ENCODE measurements at places on chromosomes 5 and 9. TPM values are rescaled to one million over a fixed set of nuclear protein-coding genes. Genes with fewer than 3 reads are reported as not detected.

DNA sequence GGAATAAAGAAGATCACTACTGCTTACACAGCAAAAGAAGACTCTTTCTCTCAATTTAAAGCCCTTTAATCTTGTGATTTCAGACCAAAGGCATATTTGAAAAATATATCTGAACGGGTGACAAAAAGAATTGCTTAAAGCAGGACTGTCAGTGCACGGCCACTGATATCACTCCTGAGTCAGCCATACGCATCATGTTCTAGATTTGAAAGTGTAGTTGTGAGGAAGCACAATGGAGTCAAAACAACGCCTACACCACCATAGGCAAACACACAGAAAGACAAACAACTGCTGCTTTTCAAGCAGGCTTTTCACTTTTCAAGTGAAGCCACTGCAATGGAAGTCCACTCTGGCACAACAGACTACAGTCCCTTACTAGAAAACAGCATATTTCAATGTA is 141.7 kb downstream of the AUH start:
- no peak for DNase-seq

The OR1L1 gene
- not detected for total RNA-seq

GRCh38 chr9:18490641-18491370 is 16.9 kb downstream of the ADAMTSL1 start:
- no peak for DNase-seq

DNA sequence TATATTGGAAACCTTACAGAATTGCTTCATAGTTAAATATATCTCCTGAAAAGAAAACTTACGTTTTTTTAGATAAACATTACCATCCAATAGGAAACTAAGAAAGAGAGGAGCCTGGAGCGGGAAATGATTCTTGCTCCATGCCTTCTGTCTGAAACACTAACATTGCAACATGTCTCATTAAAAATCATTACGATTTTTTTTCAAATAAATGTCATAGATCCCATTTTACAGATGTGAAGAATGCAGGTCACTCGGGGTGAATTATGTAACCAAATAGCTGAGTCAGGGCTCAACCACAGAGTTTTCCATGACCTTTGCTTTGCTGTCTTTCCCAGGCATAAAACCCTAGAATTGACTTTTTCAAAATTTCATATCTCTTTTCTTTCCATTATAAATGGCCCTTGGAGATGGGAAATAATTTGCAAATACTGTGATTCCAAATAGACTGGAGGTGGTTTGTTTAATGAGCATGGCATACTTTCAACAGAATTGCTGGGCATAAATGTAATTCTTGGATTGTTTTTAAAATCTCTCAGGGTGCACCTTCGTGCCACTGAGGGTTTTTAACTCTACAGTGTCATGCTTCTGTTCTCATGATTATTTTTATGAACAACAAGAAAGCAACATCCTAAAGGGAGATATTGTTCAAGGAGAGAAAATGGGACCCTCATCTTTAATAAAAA is 302.8 kb downstream of the EBF1 start:
- DNase-seq, result no peak

The ANKRD18A gene
- total RNA-seq, result 5.0 TPM

GRCh38 chr9:2591967-2592366 is 29.6 kb upstream of the VLDLR start:
- no peak for DNase-seq

The MSX2 gene
- total RNA-seq, result 11.5 TPM

The PCDHGA12 gene
- 12.0 TPM for total RNA-seq

- no peak for DNase-seq
These were observed 202.1 kb downstream of the MED10 start for GRCh38 chr5:6176102-6176693.

GRCh38 chr5:137336565-137337120 is 162.5 kb downstream of the SPOCK1 start:
- no peak for DNase-seq

- no peak for DNase-seq
These were observed 570.6 kb downstream of the PDE4D start for GRCh38 chr5:59322894-59323293.

DNA sequence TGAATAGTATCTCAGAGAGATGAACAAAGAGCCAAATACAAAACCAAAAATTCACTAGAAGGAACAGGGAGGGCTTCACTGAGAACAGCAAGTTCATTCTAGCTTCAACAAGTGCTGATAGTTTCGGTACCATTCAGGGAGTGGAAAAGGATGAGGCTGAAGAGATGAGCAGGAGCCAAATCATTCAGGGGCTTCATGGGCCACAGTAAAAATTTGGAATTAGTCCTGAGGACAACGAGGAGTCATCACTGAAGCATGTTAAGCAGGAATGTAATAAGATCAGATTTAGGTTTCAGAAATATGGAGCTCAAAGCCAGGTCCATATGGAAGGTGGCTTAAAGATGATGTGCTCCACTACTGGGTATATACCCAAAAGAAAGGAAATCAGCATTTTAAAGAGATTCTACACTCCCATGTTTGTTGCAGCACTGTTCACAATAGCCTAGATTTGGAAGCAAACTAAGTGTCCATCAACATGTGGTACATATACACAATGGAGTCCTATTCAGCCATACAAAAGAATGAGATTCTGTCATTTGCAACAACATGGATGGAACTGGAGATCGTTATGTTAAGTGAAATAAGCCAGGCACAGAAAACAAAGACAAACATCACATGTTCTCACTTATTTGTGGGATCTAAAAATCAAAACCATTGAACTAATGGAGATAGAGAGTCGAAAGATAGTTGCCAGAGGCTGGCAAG is 36.2 kb downstream of the SPOCK1 start:
- no peak for DNase-seq

DNA sequence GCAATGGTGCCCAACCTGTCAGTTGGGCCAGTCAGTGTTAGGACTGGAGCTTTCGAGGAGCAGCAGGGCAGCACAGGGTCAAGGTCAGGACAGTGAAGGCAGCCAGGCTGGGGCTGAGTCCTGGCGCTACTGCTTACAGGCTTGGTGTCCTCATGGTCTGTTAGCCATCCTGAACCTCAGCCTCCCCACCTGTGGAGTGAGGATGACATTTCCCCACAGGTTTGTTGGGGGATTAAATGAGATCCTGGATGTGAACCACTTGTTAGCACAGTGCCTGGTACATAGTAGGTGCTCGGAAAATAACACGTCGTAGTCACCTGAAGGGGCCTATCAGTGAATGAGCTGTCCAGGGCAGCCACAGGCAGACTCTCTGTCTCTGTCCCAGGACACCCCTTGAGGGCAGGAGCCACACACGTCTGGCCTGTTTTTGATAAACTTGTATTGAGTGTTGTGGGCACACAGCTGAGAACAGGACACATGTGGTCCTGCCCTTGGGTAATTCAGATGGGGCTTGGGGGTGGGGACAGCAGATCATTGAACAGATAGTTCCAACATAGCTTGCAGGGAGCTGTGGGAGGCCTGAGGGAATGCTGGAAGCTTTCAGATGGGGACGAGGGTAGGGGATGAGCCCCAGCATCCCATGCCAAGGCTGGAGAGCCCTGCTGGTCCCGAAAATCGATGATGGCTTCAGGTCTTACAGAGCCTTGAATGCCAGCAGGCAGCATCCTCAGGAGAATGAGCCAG is 69.3 kb downstream of the AMBP start:
- DNase-seq, result peak; percentile 6

GRCh38 chr9:115997923-115998322 is 155.7 kb upstream of the PAPPA start:
- DNase-seq, result no peak

- DNase-seq, result no peak
These were observed 26.2 kb upstream of the TNIP1 start for GRCh38 chr5:151107084-151107483.

- no peak for DNase-seq
These were observed 479.7 kb downstream of the MAN2A1 start for GRCh38 chr5:110169461-110169860.

The PCDHGC4 gene
- 6.0 TPM for total RNA-seq

- peak; percentile 86 for DNase-seq
These were observed 127.7 kb downstream of the RGS3 start for GRCh38 chr9:113590991-113591898.

DNA sequence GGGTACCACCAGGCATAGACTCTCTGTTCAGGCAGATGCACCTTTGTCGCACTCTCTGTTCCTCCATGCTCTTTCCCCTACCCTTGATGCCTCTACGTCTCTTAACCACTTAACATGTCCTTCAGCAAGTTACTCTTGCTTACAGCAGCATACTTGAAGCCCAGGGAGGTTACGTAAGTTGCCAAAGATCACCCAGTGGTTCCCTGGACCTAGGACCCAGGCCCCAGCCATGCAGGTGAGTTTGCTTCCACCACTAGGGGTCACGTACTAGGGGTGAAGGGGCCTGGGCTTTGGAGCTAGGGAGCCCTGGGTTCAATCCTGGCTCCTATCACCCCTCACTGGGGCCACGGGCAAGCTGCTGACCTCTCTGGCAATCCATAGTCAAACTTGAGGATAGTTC is 8.9 kb downstream of the AKNA start:
- DNase-seq, result no peak

The MPDZ gene
- 63.1 TPM for total RNA-seq

GRCh38 chr5:178839319-178839704 is 20.4 kb upstream of the ZNF354B start:
- peak; percentile 61 for DNase-seq

The MSMP gene
- not detected for total RNA-seq

- no peak for DNase-seq
These were observed 43.1 kb downstream of the NDFIP1 start for GRCh38 chr5:142151436-142152383.

DNA sequence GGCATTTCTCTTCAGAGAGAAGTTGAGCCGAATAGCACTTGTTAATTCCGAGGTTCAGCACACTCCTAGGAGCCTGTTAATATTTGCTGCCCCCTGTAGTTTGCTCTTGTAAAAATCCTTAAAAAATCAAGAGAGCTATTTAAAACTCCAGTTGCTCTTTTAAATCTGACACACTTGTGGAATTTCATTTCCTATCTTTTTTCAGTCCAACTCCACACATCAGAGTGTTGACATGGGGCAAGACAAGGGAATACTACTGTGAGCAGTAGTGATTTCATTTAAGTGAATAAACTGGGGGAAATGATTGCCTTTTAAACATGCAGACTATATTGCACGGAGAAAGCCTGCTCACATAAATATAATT is 1096.3 kb upstream of the DMAC1 start:
- DNase-seq, result no peak

DNA sequence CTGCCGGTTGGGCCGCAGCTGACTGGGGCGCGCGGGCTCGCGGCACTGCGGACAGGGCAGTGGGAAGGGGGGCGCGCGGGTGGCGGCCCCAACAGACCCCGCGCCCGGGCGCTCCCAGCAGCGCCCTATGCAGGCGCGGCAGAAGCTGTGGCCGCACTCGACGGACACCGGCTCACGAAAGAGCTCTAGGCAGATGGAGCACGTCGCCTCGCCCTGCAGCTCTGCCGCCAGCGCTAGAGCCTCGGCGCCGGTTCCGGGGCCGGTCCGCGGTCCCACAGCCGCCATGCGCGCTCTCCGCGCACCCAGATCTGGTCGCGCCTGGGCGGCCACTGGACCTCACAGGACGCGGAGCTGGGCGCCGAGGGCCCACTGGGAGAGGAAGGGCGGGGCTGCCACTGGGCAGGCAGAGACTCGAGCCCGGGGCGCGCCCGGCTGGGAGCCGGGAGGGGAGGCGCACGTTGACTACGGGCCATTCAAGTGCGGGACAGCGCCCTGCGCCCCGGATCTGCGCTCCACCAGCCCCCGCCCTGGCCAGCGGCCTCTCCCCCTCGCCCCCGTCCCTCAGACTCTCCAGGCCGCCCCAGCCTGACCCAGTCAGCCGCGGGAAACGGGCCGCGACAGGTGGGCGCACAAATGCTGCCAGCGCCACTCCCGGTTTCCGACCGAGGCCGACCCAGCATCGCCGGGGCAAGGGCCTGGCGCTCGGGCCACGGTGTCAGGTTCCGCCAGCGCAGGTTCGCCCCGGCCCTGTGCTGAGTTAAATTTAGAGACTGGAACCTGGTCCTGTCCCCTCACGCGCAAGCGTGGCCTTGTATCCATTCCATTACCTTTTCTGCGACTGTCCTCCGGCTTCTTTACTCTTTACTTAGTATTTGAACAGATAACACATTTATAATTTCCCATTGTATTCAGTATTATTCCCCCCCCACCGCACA is at the start of gene TRIM7:
Gene TRIM7 (minus strand): TSS at position 371 of the 935 bp plus-strand sequence. CDS start 86 bp downstream, at position 285.
- DNase-seq, result no peak

The NR5A1 gene
- not detected for total RNA-seq

DNA sequence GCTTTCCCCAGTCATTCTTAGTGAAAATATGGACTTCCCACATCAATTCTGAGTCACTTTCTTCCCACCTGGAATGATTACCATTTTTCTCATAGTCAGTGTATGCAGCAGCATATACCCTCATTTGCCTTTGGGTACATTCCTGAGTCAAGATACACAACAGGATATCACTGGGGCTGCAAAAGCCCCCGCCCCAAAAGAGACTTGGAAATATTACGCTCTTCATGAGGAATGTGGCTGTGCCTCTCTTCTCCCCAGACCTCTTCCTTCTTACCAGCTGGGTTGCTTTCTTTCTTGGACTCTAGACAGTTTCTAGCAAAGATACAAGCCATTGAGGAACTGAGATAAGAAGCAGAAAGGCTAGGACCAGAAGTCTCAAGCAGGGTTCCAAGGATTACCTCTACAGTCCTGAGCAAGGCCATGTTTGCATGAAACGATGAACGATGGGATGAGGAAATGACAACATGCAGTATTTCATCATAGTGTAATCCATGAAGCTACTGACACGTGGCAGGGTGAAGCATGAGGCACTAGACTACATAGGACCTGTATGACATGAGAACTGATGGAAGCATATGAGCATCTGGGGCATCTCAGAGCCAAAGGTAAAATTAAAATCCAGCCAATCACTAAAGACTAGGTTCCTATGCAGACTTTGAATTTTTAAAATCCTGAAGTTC is 218.1 kb downstream of the RAB3C start:
- no peak for DNase-seq

The GCNT1 gene
- total RNA-seq, result 7.9 TPM

The NDFIP1 gene
- 115 TPM for total RNA-seq

The ENG gene
- 21.5 TPM for total RNA-seq

The GDF9 gene
- total RNA-seq, result 0.64 TPM

GRCh38 chr5:99059685-99060084 is 130.9 kb upstream of the CHD1 start:
- DNase-seq, result no peak

GRCh38 chr5:94385767-94386166 is 232.6 kb downstream of the KIAA0825 start:
- DNase-seq, result no peak

The GSN gene
- total RNA-seq, result 1,290 TPM

GRCh38 chr9:125635888-125636287 is 71.1 kb downstream of the MAPKAP1 start:
- DNase-seq, result no peak

The TTC23L gene
- total RNA-seq, result not detected

DNA sequence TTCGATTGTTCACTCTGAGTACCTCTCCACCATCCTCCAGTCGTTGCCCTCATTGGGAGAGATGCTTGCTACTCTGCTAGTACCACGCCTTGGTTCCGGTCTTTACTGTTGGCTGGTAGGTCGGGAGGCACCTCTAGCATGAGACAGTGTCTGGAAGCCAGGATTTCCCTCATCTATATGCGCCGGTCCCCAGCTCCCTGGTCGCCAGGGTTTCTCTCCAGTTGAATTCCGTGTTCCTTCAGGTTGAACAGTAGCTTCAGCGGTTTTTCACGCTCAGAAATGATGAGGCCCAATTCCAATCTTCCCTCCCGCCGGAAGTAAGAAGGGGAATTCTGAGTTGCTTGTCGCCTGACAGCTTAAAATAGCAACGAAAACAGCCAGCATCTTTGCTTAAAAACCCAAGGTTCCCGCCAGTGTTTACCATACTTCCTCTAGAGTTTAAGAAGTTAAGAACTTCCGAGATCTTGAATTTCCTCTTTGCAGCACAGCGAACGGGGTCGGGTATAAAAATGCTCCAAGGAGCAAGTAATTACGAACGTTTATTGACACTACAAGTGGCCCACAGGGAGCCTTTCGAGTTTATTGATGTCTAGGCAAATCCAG is 1.3 kb upstream of the ST8SIA4 start:
- no peak for DNase-seq
